Activated T-cell treated with anti-CD3 and anti-CD28 coated beads for 1 hour (primary cell): ENCODE measurements at places on chromosomes 3 and 15.

DNA sequence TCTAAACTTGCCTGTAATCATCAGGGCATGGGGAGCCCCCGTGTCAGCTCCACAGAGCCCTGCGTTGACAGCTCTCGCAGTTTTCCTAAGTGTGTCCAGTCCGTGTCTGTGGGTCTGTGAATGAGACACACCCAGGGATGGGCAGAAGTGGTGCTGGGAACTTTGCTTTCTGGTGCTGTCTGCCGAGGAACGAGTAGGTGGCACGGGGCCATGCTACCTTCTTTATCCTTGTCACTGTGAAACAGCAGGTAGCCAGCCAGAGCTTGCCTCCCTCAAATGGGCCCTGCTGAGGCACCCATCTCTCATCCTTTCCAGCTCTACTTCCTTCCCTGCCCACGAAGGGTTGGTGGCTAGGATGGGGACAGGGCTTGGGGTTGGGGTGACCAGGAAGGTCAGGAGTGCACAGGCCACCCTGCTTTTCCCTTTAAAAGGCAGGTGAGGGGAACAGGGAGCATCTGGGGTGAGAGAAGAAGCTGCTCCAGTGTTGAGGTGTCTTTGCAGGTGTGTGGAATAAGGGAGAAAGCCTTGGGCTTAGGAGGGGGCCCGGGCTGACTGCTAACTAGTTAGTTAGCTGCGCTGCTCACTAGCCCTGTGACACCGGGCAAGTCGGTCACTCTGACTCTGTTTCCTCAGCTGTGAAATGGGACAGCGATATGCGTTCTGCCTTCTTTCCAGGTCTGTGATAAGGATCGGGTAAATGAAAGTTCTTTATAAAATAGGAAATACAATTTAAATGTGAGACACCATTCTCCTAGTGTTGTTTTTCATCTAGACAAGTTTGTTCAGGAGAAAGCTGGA lies 27.9 kb downstream of the PDIA5 start:
- DNase-seq, result no peak

- no peak for DNase-seq
These were observed 538.2 kb downstream of the FOXP1 start for GRCh38 chr3:71045212-71045916.

DNA sequence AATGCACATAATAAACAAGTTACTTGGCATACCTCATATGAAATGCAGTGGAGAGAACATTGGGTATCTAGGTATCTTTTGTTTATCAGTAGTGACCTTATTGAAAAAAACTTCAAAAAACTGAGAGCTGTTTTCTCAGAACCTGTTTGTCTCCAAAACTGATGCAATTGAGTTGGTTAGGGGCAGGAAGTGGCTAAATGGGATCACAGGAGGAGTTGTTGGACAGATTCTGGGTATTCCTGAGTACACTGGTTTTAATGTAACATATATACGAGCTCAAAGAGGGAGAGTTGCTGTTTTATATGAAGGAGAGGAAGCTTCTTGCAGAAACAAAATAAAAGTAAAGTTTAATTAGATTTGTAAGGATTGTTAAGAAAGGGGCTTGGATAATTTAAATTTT lies 159.5 kb downstream of the C3orf70 start:
- no peak for DNase-seq

GRCh38 chr15:80638553-80639167 lies 56.5 kb upstream of the ABHD17C start:
- DNase-seq, result no peak

DNA sequence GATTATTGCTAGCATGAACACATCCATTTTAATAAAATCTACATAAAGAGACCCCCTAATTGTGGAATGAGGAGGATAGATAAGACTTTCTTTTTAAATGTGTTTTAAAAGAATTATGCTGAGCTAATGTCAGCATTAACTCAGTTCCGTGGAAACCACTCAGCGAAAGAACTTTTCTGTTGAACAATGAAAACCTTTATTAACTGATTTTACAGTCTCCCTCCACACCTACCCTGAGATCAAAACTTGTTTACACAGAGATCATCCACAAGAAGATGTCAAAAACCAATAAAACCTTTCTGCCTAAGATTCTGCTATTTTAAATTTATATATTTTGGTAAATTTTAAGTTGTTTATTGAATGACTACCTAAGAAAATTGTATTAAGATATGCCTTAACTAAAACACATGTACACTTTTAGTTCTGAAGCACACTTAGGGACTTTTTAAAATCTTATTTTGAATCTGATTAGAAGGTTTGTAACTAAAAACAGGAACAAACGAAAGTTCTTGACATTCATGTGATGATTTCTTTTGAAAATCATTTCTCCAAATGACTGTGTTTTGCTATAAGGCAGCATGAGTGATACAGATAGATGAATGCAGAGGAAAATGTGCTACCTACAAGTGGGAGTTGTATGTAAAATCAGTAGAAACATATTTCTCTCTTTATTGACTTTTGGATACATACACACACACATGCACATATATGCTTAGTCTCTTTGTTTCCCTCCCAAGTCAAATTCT lies 369.0 kb downstream of the UNC13C start:
- no peak for DNase-seq

GRCh38 chr3:169091196-169091823 lies 572.2 kb downstream of the MECOM start:
- no peak for DNase-seq

DNA sequence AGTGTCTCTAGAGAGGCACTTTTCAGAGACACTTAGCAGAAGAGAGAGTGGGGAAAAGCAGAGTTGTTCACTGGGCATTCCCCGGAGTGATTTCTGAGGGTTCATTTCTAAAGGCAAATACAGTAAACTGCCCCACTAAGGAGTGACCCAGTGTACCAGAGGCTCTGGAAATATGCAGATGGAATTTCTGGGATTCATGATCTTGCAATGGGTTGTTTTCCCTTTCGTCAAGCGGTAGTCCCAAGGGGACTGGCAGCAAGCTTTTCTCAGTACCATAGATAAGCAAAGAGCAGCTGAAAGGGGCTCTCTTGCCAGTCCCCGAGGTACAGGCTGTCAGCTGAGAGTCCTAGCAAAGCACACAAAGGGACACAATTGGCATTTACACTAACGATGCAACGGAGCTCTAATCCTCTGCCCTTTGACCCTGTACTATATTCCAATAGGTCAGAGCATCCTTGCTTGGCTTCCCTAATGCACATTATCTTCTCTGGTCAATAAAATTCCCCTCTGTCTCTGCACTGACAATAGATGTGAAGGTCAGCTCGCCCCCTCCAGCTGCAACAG lies 155.6 kb downstream of the SEMA6D start:
- DNase-seq, result no peak

- no peak for DNase-seq
These were observed 139.6 kb downstream of the GRM7 start for GRCh38 chr3:7000501-7000900.

DNA sequence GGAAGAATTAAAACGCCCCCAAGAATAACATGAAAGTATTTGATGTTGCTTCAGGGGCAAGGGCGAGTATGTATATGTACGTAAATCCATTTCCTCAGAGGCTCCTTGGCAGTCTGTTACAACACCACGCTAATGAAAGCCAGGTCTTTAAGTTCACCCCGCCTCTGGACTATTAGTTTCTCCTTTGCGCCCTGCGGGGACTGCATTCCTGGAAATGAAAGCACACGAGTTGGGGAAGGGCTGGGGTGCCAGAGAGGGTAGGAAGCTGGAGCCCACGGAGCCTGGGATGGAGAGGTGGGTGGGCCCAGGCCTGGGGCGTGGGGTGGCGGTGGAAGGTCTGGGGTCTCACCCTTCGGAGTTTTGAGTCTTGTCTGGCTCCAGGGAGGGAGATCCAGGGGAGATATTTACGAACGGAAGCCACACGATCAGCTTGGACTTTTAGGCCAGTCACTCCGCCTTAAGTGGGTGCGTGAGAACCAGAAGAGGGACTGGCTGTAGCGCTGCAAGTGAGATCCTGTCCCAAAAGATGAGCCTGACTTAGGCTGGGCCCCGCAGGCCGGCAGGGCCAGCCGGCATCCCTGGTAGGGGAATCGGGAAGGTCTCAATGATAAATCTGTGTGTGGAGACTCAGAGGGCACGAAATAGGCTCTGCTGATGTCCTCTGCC lies 1.6 kb upstream of the PLCL2 start:
- DNase-seq, result no peak

DNA sequence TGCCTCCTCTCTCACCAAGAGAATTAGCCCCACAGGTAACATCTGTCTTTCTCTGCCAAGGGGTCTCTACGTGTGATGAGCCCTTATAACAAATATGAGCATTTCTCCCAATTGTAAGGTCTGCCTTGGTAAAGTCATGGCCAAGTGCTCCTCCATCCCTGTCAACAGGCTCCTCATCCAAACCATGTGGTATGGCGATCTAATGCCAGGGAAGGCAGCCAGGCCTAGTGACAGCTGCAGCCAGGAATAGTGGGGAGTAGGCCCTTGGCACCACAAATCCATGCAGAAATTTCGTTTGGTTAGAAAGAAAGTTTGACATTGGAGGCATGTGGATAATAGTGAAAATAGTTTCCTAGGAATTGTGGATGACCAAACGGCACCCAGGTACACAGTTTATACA lies 4.7 kb upstream of the LRTM1 start:
- no peak for DNase-seq

GRCh38 chr3:87810452-87811016 lies 248.3 kb downstream of the CGGBP1 start:
- no peak for DNase-seq

GRCh38 chr15:90413411-90414379 lies 25.7 kb downstream of the IQGAP1 start:
- no peak for DNase-seq

DNA sequence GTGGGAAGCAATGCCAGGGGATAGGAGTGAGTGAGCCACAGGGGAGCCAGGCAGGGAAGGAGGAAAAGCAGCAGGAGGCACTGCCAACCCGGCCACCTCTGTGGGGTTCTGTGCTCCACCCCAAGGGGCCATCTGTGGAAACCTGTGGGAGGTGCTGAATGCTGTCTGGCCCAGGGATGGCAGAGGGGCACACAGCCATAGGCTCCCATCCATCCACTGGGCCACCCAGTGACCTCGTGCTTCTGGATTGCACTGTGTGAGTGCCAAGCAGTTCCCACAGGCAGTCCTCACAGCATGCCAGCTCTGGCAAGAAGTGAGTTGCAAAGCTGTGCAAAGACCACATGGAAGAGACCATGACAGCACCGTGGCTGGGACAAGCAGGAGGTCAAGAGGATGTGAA lies 27.5 kb downstream of the DNAJB8 start:
- no peak for DNase-seq

GRCh38 chr3:121660356-121661171 lies at the start of gene HCLS1:
Gene HCLS1, minus strand, starts transcription at chr3:121660903. Its CDS starts 2,556 bp downstream, at chr3:121658347.
- DNase-seq, result peak; percentile 52

GRCh38 chr3:193605876-193606275 lies 12.9 kb downstream of the OPA1 start:
- peak; percentile 18 for DNase-seq
